Tibial nerve (tissue), 4 donors: ENCODE measurements at places on chromosomes 3 and 15. TPM values are rescaled to one million over a fixed set of nuclear protein-coding genes. Genes with fewer than 3 reads are reported as not detected.

DNA sequence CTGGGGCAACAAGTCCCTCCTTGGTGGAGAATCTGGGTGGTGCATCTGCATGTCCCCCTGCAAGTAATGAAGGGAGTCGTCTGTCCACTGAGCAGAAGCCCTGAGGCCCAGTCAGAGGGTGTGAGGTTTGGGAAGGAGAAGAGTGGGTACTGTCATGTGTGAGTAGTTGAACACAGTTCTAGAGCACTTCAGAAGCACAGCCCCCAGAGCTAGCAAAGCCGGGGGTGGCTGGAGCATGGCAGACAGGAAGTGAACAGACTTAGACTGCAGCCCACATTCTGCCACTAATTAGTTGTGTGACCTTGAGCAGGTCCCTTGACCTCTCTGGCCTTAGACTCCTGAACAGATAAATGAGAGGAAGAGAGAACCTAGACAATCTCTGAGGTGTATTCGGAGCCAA, 207.6 kb downstream of the UACA start:
- DNase-seq, result no peak

GRCh38 chr3:151328298-151328995, 902 bp downstream of the P2RY13 start:
- no peak for DNase-seq

DNA sequence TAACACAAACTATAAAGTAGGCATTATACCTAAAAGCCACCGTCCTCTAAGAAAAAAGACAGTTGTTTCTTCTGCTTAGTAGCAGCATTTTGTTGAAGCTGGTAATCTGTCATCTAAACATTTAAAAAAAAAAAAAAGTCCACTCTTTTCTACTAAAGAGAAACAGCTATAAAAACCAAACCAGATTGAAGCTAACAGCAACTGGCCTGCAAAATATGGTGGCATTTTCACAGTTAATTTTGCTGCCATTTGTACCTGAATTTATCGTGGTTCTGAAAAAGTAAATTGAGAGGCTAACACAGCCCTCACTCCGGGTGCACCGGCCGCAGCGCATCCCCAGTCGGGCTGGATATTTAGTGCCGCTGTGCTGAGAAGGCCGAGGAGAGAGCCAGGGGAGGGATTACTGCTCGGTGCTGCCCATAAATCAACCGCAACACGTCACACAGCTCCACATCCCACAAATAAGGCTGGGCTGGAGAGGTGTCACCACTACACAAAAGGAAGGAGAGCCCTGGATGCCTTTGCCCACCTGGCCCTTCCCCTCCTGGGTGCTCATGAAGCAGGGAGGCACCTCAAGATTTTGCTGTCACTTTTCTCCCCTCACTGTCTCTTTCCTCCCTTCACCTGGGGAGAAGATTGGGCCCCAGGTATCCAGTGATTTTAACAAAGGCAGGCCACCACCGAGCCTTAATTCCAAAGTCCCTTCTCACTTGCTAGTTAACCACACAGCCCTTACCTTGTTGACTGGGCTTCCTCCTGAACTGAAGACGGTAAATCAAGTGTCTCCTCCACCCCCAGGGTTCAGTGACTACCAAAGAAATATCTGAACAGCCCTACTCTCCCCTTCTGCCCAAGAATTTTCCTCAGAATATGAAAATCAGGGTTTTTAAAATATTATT, 44.4 kb downstream of the MECOM start:
- DNase-seq, result no peak

- DNase-seq, result no peak
Measured at GRCh38 chr15:69668963-69669362, 216.3 kb downstream of the RPLP1 start.

- no peak for DNase-seq
Measured at GRCh38 chr15:52529341-52529924, 753 bp upstream of the MYO5A start.

DNA sequence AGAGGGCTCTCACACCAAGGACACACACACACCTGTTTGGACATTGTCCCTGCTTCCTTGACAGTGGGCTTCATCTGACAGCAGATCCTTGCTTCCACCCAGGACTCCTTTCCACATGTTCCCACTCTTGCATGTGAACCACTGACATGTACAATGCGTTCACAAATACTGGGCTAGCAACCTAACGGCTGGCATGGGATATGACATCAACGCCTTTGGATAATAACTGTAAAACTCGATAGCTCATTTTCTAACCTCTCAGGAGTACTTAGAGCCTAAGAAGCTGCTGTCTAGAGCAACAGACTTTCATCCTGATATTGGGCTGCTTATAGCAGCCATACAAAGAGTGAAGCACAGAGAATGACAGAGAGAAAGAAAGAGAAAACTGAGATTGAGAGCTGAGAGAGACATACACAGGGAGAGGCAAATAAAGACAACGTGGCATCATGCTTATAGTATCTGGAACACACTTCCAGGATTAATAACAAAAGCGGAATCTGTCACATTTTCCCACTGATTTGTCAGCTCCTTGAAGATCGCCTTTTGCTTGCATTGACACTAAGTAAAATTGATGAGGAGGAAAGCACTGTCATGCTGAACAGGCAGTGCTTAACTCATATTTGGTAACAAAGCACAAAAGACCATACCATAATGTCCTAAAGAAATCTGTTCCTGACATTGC, 1.7 kb downstream of the GUCA1C start:
- DNase-seq, result no peak

DNA sequence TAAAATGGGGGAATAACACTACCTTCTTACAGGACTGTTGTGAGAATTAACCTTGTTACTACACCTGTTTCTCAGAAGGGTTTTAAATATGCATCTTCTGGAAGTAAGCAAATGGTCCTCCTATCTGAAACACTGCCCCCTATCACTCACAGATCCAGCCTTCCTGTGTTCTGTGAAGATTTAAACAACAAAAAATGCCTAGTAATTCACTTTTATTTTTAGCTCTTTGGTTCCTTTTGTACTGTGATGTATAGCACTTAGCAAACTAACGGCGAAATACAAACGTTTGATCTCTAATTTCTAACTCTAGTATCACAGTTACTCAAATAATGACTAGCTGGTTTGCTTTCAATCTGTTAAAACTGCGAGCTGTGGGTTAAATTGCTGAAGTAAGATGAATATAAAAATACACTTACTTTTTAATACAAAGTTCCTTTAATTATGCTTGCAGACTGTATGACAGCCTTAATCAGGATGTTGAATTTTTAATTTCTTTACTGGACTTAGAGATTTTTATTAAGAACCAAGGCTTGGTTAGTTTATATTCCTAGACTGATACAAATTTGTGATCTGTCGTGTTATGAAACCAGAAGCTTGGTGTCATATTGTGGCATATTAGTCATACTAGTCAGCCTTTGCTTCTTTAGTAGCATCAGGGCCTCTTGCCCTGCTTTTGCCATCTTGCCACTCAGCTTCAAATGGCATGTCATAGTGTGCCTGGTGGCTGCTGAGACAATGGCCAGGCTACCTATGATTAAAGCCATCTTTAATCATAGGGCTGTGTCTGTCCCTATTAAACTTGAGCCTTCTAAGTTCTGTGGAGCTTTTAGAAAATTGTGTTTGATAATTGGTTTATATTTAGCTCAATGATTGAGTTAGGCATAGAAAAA, 9.2 kb downstream of the EIF3J start:
- DNase-seq, result no peak

DNA sequence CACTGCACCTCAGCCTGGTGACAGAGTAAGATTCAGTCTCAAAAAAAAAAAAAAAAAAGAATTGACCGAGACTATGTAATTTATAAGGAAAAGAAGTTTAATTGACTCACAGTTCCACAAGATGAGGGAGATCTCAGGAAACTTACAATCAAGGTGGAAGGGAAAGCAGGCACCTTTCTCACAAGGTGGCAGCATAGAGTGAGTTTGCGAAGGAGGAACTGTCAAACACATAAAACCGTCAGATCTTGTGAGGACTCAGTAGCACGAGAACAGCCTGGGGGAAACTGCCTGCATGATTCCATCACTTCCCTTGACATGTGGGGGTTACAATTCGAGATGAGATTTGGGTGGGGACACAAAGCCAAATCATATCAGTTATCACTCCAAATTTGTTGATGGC, 380.9 kb downstream of the EDEM1 start:
- no peak for DNase-seq

GRCh38 chr15:35173444-35174118, 88.5 kb upstream of the NANOGP8 start:
- DNase-seq, result no peak

- DNase-seq, result no peak
Measured at GRCh38 chr3:1287815-1288214, 195.0 kb downstream of the CNTN6 start.

DNA sequence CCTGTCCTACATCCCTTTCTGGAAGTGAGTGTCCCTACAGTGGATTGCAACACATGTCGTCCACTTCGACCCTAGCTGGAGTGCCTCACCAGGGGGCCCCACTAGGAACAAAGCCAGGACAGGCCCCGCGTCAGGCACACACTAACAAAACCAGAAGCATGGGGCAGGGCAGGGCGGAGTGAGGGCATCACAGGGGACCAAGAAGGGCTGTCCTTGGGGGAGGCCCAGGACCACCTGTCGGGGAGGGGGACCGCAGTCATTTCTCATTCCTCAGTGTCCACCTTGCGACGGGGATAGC, 21.9 kb downstream of the IDH2 start:
- DNase-seq, result no peak

- peak; percentile 35 for DNase-seq
Measured at GRCh38 chr3:29281344-29282241, 722 bp downstream of the RBMS3 start.

DNA sequence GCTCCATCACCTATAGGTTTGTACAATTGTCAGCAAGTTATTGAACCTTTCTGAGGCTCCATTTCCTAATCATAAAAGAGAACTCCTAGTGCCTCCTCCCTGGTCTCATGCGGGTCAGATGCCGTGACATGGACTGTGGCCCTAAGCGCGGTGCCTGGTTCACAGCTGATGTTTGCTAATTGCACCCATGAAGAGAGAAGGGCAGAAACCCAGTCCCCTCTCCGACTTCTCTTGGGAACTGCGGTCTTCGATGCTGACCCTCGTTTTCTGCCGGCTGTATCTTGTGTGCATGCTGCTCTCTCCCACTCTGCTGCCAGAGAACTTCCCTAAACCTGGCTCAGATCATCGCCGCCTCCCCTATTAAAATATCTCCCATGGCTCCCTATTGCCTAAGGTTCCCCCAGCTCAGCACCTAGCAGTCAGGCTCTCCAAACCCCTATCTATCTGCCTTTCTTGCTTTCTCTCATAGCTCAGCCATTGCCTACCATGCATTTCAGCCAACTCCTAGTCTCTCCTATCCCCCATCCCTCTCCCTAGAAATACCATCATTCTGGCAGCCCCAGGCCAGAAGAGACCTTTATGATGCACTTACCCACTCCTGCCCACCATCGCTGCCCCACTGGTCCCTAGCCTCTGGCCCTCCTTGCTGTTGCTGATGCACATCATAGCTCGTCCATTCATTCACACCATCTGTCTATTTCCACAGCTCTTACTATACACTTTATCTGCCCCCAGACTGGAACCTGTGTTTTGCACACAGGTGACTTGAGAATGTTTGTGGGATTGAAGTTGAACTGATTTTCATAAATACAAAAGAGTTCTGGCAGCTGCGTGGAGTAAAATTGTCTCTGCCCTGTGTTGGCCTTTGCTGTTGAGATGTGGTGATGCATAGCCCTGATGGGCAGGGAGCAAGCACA, 6.6 kb downstream of the ISG20 start:
- DNase-seq, result no peak

GRCh38 chr3:120280566-120280965, 4.5 kb downstream of the GPR156 start:
- DNase-seq, result no peak

- no peak for DNase-seq
Measured at GRCh38 chr3:145087038-145087437, 1073.9 kb downstream of the PLOD2 start.

GRCh38 chr3:37628711-37629301, 232.9 kb upstream of the CTDSPL start:
- no peak for DNase-seq

DNA sequence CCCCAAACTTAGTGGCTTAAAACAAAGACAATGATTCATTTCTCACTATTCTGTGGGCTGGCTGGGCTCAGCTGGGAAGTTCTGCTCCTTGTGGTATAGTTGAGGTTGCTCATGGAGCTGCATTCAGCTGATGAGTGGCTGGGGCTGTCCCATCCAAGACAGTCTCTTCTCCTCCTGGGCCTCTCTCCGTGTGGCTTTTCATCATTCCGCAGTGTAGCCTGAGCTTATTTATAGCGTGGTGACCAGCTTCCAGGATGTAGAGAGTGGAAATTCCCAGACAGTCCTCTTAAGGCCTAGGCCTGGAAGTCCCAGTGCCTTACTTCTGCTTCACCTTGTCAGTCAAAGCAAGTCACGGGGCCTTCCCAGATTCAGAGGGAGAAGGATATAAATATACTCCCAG, 136.7 kb upstream of the DAZL start:
- DNase-seq, result no peak

DNA sequence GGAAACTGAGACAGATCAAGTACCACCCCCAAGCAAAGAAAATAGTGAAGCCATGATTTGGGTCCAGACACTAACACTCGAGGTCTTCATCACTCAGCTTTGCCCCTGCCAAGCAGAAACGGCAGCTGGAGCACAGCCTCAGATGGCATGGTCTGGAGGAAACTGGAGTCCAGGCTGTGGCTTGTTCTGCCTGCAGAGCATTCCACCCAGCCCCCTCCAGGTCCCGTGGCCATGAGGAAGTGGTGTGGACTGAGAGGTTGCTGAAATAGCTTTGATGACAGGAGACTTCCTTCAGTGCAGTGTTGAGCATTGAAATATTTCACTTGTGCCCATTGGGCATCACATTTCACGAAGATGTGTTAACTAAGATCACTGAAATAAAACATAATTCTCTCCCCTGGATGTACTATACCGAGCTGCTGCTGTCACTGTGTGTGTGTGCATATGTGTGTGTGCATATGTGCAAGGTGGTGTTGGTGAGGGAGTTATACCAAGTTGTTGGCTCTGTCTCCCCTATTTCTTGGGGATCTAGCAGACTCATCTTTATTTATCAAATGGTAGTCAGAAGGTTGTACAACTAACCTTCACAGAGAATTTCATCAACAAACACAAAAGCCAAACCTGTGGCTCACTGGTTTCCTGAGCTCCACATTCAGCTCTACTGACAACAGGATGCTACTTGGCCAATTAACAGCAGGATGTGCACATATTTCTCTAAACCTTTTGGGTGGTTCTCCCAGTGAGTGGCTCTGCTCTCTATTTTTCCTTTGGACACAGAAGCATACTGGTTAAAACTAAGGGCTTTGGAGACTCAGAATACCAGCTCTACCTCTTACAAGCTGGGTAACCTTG, 660.1 kb upstream of the CFAP20DC start:
- peak; percentile 37 for DNase-seq

- no peak for DNase-seq
Measured at GRCh38 chr3:136731274-136731884, 20.8 kb downstream of the STAG1 start.

GRCh38 chr15:41773729-41774061, 589 bp upstream of the MAPKBP1 start:
- DNase-seq, result no peak

SGO1 gene
- total RNA-seq, result not detected

ZNF662 gene
- total RNA-seq, result 17.8 TPM

PCYT1A gene
- total RNA-seq, result 51.9 TPM

CCRL2 gene
- total RNA-seq, result 1.4 TPM

BFSP2 gene
- total RNA-seq, result not detected

HYPK gene
- total RNA-seq, result 7.5 TPM

SLC22A14 gene
- 1.2 TPM for total RNA-seq

LCMT2 gene
- total RNA-seq, result 4.0 TPM

RARRES1 gene
- total RNA-seq, result 96.8 TPM

KLHL40 gene
- total RNA-seq, result 0.42 TPM

VGLL3 gene
- 81.5 TPM for total RNA-seq

C3orf85 gene
- total RNA-seq, result not detected
